Sigmoid colon (tissue), 7 donors: ENCODE measurements at places on chromosomes 13 and 19. TPM values are rescaled to one million over a fixed set of nuclear protein-coding genes. Genes with fewer than 3 reads are reported as not detected.
A peak's percentile ranks its signal among the peaks of the same experiment; 100 is the strongest.

- peak; percentile 77 for DNase-seq
- no peaks in the 10 kb centered on the region for H3K4me1 ChIP-seq
- peaks cover 19% of the 10 kb centered on the region for H3K36me3 ChIP-seq
- no peaks in the 10 kb centered on the region for H3K27me3 ChIP-seq
- H3K27ac ChIP-seq = peak overlapping the region; percentile 79
- no peak overlapping the region for H3K4me3 ChIP-seq
Observed at GRCh38 chr19:46840498-46840942, 10.1 kb downstream of the AP2S1 start.

- H3K27ac ChIP-seq = peak overlapping the region; percentile 14
- no peaks in the 10 kb centered on the region for H3K4me1 ChIP-seq
- H3K27me3 ChIP-seq = no peaks in the 10 kb centered on the region
- H3K36me3 ChIP-seq = peaks cover 24% of the 10 kb centered on the region
Observed at GRCh38 chr19:14167576-14168138, 31.3 kb upstream of the ASF1B start.

DNA sequence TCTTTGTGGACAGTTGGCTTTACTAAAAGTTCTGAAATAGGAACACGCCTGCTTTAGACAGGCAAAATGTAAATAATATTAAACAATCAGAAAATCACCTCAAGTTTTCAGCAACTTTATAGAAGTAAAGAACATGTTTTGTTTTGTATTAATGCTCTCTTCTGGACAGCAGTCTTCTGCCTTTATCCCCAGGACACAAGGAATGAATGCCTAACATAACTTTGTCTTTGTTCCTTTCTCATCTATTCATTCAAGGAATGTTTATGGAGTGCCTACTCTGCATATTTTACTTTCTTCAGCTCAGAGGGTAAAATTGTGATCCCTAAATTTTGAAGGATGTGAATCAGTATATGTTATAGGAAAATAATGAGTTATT lies 325.4 kb downstream of the FOXO1 start:
- peak overlapping the region; percentile 31 for H3K27ac ChIP-seq
- H3K36me3 ChIP-seq = no peaks in the 10 kb centered on the region
- H3K27me3 ChIP-seq = no peaks in the 10 kb centered on the region
- no peak overlapping the region for H3K4me3 ChIP-seq

KLHL1 gene
- total RNA-seq = not detected

ZNF568 gene
- total RNA-seq = 18.9 TPM
